ENCODE measurements at places on chromosomes 3 and 15.

DNA sequence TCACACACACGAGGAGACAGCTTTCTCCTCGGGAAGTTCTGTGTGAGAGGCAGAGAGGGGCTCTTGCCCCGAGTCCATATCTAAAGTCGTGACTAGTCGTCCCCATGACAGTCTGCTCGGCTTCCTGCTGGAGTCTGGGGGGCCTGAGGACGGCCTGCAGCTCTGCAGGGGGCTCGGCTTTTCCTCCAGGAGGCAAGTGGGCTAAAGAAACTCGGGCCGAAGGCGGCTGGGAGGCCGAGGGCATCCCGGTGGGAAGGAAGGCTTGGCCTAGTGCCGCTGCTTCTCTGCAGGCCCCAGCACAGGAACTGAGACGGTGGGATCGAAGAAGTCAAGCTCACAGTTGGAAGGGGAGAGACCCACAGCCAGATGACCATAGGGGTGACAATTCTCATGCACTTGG lies 25.4 kb upstream of the PIGZ start:
- DNase-seq = no peak

GRCh38 chr15:57541805-57542504 lies 49.7 kb upstream of the MYZAP start:
- no peak for DNase-seq

DNA sequence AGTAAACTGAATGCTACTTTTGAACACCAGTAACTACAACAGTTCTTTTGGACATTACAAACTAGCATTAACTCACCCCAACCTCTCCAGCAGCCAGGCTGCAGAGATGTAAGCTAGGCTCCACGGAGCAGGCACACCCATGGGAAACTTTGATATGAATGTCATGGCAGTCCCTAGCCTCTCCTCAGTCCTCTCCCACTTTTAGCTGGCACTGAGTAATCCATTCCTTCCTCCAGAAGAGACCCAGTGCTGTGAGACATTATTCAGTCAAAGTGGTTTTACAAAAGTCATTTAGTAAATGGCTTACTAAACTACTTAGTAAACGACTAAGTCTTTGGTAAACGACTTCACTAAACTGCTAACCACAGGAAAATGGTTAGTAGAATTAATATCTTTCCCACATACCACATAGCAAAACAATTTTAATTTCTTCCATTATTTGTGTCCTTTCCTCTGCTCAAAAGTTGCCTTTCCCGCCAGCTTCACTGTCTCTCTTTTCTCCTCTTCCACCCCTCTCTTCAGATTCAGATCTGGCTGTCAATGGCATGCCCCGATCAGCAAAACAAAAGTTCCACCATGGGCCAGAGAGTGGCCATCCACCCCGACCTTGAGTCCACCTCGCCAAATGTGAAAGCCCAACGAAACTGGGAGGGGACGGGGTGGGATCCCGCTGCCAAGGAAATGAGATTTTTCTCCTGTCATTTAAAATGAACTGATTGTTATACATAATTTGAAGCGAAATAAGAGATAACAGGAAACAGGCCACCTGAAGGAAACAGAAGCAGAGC lies 67.5 kb upstream of the TJP1 start:
- DNase-seq = no peak

- no peak for DNase-seq
Observed at GRCh38 chr3:161884830-161885229, 388.2 kb downstream of the OTOL1 start.

DNA sequence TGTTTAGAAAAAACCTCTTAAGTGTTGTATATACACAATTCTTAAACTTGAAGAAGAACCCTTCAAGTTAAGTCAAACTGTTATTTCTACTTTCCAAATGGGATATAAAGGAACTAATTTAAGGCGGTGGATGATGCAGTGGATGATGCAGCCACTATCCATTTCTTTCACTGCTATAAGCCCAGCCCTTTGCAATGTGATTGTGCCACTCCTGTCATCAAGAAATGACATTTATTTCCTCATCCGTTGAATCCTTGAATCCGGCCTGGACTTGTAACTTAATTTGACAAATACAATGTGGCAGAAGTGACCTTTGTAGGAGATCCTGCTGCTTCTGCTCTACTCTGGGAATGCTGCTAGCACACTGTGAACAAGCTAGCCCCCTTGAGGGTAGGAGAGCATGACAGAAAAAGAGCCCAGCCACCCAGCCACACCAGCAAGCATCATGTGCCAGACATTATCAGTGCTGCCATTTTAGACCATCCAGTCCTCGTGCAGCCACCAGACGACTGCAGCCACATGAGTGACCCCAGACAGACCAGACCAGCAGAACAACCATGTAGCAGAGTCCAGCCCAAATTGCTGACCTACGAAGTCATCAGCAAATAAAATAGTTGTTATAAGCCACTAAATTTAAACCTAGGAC lies 47.4 kb downstream of the UACA start:
- no peak for DNase-seq

DNA sequence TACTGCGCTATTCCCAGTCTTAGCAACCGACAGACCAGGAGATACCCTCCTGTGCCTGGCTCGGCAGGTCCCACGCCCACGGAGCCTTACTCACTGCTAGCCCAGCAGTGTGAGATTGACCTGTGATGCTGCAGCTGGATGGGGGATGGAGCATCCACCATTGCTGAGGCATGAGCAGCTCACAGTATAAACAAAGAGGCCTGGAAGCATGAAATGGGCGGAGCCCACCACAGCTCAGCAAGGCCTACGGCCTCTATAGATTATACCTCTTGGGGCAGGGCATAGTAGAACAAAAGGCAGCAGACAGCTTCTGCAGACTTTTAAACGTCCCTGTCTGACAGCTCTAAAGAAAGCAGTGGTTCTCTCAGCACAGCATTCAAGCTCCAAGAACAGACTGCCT lies 160.3 kb downstream of the ANXA2 start:
- DNase-seq = no peak

GRCh38 chr3:143291836-143292447 lies 172.4 kb downstream of the CHST2 start:
- DNase-seq = no peak

DNA sequence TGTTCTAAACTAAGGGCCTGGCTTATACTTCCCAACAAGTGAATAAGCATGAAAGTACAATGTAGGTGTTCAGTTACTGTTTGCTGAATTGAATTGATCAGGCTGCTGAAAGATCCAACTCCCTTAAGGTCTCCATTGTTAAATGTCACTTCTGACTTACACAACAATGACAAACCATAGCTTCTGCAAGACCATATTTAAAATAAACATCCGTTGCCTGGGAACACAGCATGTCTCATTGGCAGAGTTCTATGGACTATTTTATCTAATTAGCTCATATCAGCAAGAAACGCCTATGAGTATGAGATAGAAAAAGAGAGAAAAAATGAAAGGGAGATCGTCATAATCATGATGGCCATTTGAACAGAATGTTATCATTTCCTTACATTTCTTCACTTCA lies 605.4 kb downstream of the FGF12 start:
- DNase-seq = no peak

GRCh38 chr3:185051801-185052200 lies 101.1 kb downstream of the C3orf70 start:
- no peak for DNase-seq

DNA sequence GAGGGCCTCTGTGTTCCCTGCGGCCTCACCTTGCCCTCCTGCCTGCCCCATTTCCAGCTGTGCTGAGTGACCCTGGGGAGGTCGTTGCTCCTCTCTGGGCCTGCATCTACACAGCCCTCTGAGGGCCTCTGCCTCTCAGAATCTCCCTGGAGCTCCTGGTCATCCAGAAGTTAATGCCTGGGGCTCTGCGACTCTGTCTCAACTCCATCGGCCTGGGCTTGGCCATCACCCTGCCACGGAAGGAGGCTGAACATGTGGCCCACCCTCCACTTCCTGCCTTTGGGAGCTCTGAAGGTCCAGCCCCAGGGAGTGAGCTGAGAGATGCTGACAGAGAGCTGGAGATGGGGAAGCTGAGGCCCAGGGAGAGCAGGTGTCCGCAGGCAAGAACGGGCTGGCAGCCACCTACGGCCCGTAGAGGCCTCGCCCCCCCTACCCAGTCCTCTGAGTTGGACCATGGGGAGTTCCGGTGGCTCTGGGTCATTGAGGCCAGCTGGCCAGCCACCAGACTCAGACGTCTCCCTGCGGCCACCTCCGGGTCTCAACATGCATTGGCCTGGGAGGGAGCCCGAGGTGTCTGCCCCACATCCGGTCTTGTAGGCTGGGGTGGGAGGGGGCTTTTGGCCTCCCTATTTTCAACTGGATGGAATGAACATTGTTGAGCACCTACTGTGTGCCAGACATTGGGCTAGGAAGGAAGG lies 34.2 kb downstream of the GRIP2 start:
- DNase-seq = no peak

DNA sequence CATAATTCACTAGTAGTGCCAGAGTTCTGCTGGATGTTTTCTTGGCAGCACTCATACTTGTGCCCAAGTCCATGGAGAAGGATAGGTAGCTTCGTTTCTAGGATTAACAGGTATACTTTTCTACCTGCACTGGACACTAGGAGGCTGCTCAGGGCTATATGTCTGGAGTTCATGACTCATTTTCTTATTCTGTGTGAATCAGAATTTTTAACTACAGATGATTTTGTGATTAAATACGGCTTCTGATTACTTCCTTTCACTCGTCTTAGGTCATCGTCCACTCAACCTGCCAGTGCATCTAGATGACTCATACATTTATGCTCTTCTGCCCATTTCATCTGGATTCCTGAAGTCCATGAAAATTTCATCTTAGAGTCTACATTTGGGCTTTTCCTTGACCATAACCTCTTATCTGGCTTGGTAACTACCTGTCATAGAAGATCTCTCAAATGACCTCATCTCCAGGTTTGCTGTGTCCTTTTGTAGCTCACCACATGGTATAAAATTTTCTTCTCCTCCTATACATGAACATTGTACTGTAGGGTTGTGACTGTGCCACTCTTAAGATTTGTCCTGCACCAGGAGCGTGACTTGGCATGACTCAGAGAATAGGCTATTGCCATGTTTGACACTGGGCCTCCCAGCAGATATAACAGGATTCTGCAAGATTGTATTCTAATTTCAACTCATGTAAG lies 66.7 kb upstream of the GCSAM start:
- no peak for DNase-seq

- no peak for DNase-seq
Observed at GRCh38 chr3:45868213-45868612, 18.1 kb upstream of the CCR9 start.

- no peak for DNase-seq
Observed at GRCh38 chr3:33441225-33441976, 1.2 kb upstream of the UBP1 start.

DNA sequence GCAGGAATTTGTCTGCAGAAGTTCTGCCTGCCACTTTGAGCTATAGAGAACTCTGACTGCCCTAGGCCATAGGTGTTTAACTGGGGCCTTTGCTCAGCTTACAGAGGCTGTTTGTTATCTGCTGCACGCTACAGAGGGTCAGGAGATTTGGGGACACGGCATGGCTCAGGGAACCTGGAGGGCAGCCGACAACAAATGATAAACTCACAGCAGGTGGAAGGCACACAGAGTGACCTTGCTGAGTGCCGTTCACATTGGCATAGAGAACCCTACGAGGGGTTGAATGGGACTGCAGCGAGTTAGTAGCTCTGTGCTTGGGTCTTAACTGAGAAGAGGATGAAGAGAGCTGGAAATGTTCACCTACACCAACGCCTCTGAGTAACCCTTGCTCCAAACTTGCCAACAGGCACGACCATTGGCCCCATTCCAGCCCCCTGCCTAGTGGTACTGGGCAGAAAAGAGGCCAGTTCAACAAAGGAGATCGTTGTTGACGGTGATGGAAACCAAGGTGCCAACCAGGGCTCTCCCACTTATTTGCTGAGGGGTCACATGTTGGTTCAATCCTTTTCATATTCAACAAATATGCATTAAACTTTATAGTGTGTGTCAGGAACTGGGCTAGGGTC lies 301.1 kb downstream of the NTRK3 start:
- DNase-seq = no peak

DNA sequence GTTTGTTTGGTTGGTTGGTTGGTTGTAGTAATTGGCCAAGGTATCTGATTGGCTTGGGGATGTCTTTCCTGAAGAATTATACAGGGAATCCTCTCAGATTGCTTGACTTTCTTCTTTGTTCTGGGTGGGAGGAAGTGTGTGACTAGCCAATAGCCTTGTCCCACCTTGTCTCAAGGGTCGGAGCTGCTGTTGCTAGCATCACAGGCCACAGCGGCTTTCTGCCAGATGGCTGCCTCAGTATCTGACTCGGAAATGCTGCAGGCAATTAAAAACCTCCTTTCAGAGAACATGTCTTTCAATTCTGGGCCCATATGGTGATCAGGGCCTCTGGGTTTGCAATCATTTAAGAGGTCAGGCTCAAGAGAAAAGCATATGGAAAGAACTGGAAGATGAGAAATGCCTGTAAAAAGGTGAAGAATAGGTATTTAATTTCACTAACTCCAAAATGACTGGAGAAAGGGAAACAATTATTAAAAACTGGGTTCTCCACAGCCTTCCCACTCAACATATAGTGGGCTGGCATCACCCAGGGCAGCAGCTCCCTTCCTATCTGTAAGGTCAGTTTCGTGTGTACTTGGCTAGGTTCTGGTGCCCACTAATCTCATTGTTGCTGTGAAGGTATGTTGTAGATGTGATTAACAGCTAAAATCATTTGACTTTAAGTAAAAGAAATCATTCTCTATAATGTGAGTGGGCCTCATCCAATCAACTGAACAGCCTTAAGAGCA lies 32.4 kb downstream of the TGFBR2 start:
- DNase-seq = no peak

- DNase-seq = no peak
Observed at GRCh38 chr15:27459836-27460235, 488.9 kb downstream of the GABRG3 start.

GRCh38 chr3:18633002-18633401 lies 207.9 kb upstream of the SATB1 start:
- no peak for DNase-seq

DNA sequence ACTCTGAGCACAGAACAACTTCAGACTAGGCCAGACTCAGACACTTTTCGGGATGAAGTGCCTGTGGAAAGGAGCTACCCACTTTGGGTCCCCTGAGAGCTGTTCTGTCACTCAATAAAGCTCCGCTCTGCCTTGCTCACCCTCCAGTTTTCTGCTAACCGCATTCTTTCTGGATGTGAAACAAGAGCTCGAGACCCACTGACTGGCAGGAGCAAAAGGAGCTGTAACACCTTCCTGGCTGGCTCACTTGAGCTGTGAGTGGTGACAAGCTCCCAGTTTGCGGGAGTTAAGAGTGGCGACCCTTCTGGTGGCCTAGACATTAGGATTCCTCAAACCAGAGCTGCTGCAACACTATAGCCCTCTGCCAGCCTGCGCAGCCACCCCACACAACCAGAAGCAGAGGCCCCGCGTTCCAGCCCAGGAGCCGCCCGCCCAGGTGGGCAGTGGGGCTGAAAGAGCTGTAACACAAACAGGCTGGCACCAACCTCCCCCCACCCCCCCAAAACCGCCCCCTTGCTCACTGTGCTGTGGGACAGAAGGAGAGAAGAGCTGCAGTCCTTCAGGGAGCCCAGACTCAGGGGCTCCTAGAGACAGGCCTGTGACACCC lies 1178.1 kb upstream of the GBE1 start:
- DNase-seq = no peak

DNA sequence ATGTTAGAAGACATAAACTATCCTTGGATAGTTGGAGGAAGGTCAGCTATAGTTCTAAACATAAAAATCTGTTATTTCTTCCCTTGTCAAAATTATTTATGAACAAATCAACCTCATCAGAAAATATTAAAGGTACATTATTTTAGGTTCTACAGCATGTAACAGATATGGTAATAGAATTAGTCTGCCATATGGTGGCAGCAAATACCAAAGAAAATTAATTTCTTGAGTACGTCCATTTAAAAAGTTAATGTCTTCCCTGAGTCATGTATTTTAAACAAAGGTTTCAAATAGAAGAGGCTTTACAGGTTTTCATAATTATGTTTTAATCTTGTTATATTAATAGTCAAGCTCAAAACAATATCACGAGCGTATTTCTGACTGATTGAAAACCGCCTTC lies 17.9 kb upstream of the ANKRD28 start:
- DNase-seq = no peak
